ENCODE measurements at places on chromosomes 12 and 14. TPM values are rescaled to one million over a fixed set of nuclear protein-coding genes. Genes with fewer than 3 reads are reported as not detected.

GRCh38 chr14:30082486-30082885 is 154.8 kb upstream of the PRKD1 start:
- DNase-seq: no peak

DNA sequence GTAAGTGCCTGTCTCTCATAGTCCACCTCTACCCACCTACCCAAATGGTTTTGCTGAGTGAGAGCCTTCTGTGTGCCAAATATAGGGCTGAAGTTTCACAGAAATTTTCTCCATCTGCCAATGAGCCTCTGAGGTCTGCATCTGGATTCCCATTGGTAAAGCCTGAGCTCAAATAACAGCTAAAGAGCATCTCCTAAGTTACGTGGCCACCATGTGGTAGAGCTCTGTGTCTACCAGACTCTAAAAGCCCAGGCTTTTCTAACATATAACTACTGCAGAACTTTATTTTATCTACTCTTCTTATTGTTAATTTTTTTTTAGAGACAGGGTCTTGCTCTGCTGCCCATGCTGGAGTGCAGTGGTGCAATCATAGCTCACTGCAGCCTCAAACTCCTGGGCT is 16.0 kb downstream of the AMDHD1 start:
- no peak for DNase-seq

- no peak for DNase-seq
These were observed 82.6 kb downstream of the BBS10 start for GRCh38 chr12:76265424-76266180.

DNA sequence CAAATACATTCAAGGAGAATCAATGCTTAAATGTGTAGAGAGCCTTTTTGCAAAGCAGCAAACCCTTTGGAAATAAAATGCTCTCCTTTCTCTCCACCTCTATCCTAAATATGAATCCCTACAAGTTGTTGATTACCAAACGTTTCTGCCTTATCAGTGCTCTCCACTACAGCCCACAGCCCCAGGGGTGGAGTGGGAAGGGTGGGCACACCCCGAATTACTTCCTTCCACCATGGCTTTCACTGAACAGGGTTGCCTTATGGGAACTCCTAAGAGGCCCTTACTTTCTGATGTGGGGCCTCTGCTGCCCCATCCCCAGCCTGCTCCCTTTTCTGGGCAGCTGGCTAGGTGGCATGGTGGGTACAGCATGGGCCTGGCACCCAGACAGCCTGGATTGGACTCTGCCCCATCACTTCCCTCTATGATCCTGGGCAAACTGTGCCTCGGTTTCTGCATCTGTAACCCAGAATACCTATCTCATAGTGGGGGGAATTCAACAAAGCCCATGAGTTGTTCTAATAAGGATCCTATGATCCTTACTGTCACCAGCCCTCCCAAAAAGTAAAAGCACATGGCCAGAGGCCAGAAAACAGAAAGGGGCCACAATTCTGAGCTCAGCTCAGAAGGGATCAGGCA is 16.1 kb downstream of the AK7 start:
- no peak for DNase-seq

PTHLH gene
- total RNA-seq: 7.5 TPM

Data from sigmoid colon (tissue), 7 donors.